ENCODE measurements at places on chromosomes 12 and 14.

DNA sequence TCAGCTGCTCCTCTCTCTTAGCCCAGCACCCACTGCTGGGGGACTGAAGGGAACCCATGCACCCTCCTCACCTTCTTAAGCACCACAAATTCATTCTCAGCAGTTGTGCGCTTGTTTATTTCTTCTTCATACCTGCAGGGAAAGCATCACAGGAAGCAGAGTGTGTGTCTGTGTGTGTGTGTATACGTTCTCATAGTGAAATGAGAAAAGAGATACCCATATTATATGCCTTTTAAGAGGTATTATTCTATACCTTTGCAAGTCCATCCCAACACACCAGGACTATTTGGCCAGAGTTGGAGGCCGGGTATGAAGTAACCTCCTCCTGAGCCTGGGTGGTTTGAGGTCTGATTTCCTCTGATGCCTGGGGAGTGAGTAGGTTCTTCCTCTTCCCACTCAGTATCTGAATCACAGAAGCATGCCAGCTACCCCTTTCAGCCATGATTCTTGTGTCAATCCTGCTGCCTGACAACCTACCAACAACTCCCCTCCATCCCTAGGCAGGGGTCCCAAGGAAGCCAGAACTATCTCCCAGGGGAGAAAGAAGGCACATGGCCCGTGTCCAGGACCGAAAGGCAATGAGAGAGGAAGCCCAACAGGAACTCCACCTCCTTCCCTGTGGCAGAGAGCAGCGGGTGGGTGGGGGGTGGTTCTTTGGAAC, 3.0 kb downstream of the KRT73 start:
- DNase-seq = no peak

- no peak for DNase-seq
Measured at GRCh38 chr12:54373649-54374561, 9.6 kb upstream of the GPR84 start.

DNA sequence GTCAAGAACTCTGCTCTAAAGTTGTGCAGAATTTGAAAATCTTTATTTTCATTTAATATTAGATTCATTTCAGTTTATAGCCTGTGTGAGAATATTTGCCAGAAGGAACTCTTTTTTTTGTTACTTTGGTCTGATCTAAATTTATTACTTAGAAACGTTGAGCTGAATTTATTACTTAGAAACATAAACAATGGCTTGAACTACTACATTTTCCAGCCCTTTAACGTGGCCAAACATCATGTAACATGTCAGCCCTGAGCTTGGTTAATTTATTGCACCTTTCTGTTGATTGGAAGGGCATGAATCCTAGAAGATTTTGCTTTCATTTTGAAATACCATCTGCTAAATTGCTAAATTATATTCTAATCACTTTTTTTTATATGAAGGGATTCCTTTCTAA, 241.4 kb downstream of the TMEM117 start:
- DNase-seq = no peak

GRCh38 chr14:83826838-83827237, 1703.1 kb upstream of the FLRT2 start:
- no peak for DNase-seq

- no peak for DNase-seq
Measured at GRCh38 chr12:11805043-11805442, 155.6 kb downstream of the ETV6 start.

DNA sequence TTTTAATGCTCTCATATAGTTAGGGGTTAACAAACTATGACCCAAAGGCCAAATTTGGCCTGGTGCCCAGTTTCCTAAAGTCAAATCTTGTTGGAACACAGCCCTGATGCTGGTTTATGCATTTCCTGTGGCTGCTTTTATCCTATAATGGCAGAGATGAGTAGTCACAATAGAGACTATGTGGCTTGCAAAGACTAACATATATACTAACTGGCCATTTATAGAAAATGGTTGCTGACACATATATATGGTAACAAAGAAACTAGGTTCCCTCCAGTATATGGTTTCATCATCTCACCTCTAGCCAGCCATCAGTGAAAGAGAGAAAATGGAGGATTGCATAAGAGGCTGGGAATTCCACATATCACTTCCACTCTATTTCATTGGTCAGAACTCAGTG, 10.8 kb downstream of the NAV3 start:
- DNase-seq = no peak

GRCh38 chr12:19654650-19655376, 215.5 kb downstream of the AEBP2 start:
- DNase-seq = no peak

DNA sequence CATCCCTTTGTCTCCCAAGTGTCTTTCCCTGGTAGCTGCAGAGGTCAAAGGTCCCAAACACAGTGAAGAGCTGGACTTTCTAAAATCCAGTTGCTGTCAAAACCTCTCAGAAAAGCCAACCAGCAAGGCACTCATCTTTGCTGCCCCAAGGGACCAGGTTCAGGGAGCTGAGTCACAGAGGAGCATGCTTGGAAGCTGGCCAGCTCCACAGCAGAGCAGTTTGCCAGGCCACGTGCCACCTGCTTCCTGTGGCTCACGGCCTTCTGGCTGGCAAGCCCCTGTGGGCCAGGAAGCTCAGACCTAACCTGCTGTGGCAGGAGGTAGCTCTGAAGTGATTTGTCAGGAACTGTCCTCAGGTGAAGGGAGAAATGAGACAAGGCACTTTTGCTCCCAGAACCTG, 3.6 kb downstream of the ISCU start:
- peak; percentile 25 for DNase-seq

DNA sequence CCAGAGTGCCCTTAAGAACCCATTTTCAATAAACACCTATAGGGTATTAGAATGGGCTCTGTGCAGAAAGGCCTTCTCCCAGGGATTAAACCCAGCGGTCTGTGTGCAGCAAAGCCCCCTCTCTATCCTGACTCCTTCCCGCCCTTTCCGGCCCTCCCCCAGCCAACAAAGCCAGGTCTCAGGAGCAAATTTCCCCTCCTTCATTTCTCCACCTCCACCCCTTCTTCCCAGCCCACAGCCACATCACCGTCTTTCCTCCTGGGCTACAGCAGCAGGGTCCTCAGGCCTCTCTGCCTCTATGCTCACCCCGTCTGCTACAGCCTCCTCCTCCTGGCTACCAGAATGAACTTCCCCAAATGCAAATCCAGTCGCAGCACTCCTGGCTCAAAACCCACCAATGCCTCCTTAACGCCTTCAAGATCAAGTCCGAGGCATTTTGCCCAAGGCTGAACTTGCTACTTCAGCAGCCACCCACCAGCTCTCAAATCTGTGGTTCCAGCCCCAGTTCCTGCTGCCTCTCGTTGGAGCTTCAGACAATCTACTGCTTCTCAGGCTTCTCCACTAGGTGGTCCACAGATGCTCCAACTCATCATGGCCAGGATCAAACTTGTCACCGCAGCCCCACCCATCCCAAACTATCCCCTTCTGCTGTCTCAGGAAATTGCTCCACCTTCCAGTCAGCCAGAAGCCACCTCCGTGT, 134.8 kb downstream of the BCL11B start:
- no peak for DNase-seq

DNA sequence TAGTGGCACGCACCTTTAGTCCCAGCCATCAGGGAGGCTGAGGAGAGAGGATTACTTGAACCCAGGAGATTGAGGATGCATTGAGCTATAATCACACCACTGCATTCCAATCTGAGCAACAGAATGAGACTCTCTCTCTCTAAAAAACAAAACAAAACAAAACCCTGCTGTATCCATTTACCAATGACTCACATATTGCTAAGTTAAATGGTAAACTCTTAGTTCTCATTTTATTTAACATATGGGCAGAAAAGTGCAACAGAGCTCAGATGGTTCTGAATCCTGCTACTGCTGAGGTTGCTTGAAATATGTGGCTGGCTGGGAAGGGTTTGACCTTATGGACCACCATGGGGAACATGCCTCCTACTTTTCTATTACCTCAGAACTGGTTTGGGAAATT, 33.7 kb upstream of the CCNT1 start:
- no peak for DNase-seq

- DNase-seq = peak; percentile 95
Measured at GRCh38 chr14:24171422-24172260, at the start of gene REC8. REC8 (plus strand) TSS chr14:24172080; CDS start chr14:24172553, 473 bp downstream.

GRCh38 chr12:105076098-105076497, 8.2 kb downstream of the ALDH1L2 start:
- DNase-seq = no peak
